Astrocyte (in vitro differentiated cells and primary cell): ENCODE measurements at places on chromosomes 7 and 10. TPM values are rescaled to one million over a fixed set of nuclear protein-coding genes. Genes with fewer than 3 reads are reported as not detected.

Gene CAV1
- 384 and 472 TPM in 2 replicates for total RNA-seq

Gene SYT15
- 1.2 and 1.4 TPM in 2 replicates for total RNA-seq

Gene STEAP1
- total RNA-seq: 5.0 and 6.2 TPM in 2 replicates

Gene FZD1
- 5.4 and 6.8 TPM in 2 replicates for total RNA-seq

Gene C10orf95
- total RNA-seq: 0.19 and 0.20 TPM in 2 replicates

Gene CYP26C1
- total RNA-seq: not detected in 2 replicates

Gene ST8SIA6
- 0.12 TPM in 1 of 2 replicates, not detected in the other for total RNA-seq

Gene FAM241B
- 3.1 and 4.4 TPM in 2 replicates for total RNA-seq

Gene OGDHL
- 1.2 and 1.9 TPM in 2 replicates for total RNA-seq

Gene AGAP3
- total RNA-seq: 123 and 156 TPM in 2 replicates

Gene KLF14
- total RNA-seq: 0.07 TPM in 1 of 2 replicates, not detected in the other

Gene PNLIP
- not detected in 2 replicates for total RNA-seq

- peaks cover 4% of the 10 kb centered on the region for H3K4me1 ChIP-seq
- H3K4me3 ChIP-seq: no peak overlapping the region
- H3K27ac ChIP-seq: no peak overlapping the region
- DNase-seq: no peak
These were observed 63.2 kb downstream of the SMURF1 start for GRCh38 chr7:99080679-99081078.

- DNase-seq: no peak
- no peaks in the 10 kb centered on the region for H3K27me3 ChIP-seq
- H3K27ac ChIP-seq: no peak overlapping the region
These were observed 321.9 kb upstream of the NPVF start for GRCh38 chr7:25550149-25550548.

- DNase-seq: no peak
- H3K36me3 ChIP-seq: no peaks in the 10 kb centered on the region
- no peak overlapping the region for H3K27ac ChIP-seq
- peaks cover 6% of the 10 kb centered on the region for H3K4me1 ChIP-seq
- no peaks in the 10 kb centered on the region for H3K27me3 ChIP-seq
These were observed 76.9 kb downstream of the EGFR start for GRCh38 chr7:55095672-55096071.

DNA sequence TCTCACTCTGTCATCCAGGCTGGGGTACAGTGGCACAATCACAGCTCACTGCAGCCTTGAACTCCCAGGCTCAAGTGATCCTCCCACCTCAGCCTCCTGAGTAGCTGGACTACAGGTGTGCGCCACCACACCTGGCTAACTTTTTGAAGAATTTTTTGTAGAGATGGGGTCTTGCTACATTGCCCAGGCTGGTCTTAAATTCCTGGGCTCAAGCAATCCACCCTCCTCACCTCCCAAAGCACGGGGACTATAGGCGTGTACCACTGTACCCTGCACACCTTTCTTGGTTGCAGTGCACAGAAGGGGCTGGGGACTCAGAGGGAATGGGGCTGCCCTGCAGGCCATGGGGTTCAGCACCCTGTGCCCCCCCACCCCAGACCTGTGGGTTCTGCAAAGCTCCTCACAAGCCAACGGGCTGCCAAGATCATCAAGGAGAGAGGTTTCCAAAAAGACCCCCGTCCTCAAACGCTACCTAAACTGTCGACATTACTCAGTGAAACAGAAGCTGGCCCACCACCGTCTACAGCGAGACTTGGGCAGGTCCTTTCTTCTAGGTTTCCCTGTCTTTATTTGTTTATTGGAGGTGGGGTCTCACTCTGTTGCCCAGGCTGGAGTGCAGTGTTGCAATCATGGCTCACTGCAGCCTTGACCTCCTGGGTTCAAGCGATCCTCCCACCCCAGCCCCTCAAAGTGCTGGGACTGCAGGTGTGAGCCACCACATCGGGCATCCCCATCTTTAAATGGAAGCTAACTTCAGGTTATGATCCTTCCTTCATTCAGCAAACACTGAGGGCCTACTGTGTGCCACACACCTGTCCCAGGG lies 26.6 kb upstream of the ELFN1 start:
- no peak for DNase-seq
- peaks cover 12% of the 10 kb centered on the region for H3K27me3 ChIP-seq
- no peak overlapping the region for H3K27ac ChIP-seq
- no peak overlapping the region for H3K4me3 ChIP-seq
- H3K36me3 ChIP-seq: no peaks in the 10 kb centered on the region
- peaks cover 5% of the 10 kb centered on the region for H3K4me1 ChIP-seq

- H3K27ac ChIP-seq: no peak overlapping the region
- H3K27me3 ChIP-seq: no peaks in the 10 kb centered on the region
- no peaks in the 10 kb centered on the region for H3K36me3 ChIP-seq
- no peak overlapping the region for H3K4me3 ChIP-seq
These were observed 57.8 kb upstream of the SDK1 start for GRCh38 chr7:3243256-3243655.

DNA sequence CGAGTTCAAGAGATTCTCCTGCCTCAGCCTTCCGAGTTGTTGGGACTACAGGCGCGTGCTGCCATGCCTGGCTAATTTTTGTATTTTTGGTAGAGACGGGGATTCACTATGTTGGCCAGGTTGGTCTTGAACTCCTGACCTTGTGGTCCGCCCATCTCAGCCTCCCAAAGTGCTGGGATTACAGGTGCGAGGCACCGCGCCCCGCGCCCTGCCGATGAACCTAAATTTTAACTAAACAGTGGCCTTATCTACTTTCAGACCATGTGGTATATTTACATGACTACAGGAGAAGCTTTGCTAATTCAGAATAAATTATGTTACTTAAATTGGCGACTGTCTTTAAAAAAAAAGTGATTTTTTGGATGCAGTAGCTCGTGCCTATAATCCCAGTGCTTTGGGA lies 9.2 kb downstream of the SIRT1 start:
- H3K27me3 ChIP-seq: no peaks in the 10 kb centered on the region
- H3K36me3 ChIP-seq: peaks cover 48% of the 10 kb centered on the region
- no peak overlapping the region for H3K4me3 ChIP-seq
- no peaks in the 10 kb centered on the region for H3K4me1 ChIP-seq
- DNase-seq: no peak
- H3K27ac ChIP-seq: no peak overlapping the region

- H3K27me3 ChIP-seq: no peaks in the 10 kb centered on the region
- H3K27ac ChIP-seq: no peak overlapping the region
- H3K4me3 ChIP-seq: no peak overlapping the region
- H3K36me3 ChIP-seq: no peaks in the 10 kb centered on the region
- H3K4me1 ChIP-seq: no peaks in the 10 kb centered on the region
These were observed 49.5 kb upstream of the DNAJC1 start for GRCh38 chr10:22053048-22053447.

GRCh38 chr10:110273474-110273873 lies 31.2 kb downstream of the SMNDC1 start:
- H3K36me3 ChIP-seq: no peaks in the 10 kb centered on the region
- no peaks in the 10 kb centered on the region for H3K27me3 ChIP-seq
- H3K27ac ChIP-seq: no peak overlapping the region
- no peaks in the 10 kb centered on the region for H3K4me1 ChIP-seq
- H3K4me3 ChIP-seq: no peak overlapping the region
- DNase-seq: peak; percentile 72

- no peaks in the 10 kb centered on the region for H3K27me3 ChIP-seq
- no peak overlapping the region for H3K27ac ChIP-seq
- no peak for DNase-seq
- H3K36me3 ChIP-seq: no peaks in the 10 kb centered on the region
These were observed 309.8 kb downstream of the PARD3 start for GRCh38 chr10:34505338-34505737.

- no peak overlapping the region for H3K27ac ChIP-seq
- H3K27me3 ChIP-seq: peaks cover 2% of the 10 kb centered on the region
- peaks cover 5% of the 10 kb centered on the region for H3K4me1 ChIP-seq
- no peak for DNase-seq
These were observed 37.0 kb upstream of the TMEM72 start for GRCh38 chr10:44874166-44874565.

- H3K4me1 ChIP-seq: no peaks in the 10 kb centered on the region
- no peak for DNase-seq
- H3K27ac ChIP-seq: no peak overlapping the region
- no peaks in the 10 kb centered on the region for H3K27me3 ChIP-seq
- H3K36me3 ChIP-seq: no peaks in the 10 kb centered on the region
These were observed 174.6 kb downstream of the TMEM26 start for GRCh38 chr10:61278556-61278955.

- H3K27ac ChIP-seq: peak overlapping the region; percentile 80
- H3K27me3 ChIP-seq: no peaks in the 10 kb centered on the region
- H3K4me3 ChIP-seq: no peak overlapping the region
- H3K4me1 ChIP-seq: peaks cover 29% of the 10 kb centered on the region
These were observed 63.3 kb downstream of the CTTNBP2 start for GRCh38 chr7:117809958-117810357.

- H3K36me3 ChIP-seq: no peaks in the 10 kb centered on the region
- DNase-seq: no peak
- peaks cover 7% of the 10 kb centered on the region for H3K4me1 ChIP-seq
- H3K27me3 ChIP-seq: no peaks in the 10 kb centered on the region
- H3K4me3 ChIP-seq: no peak overlapping the region
These were observed 365.0 kb downstream of the KIF20B start for GRCh38 chr10:90066435-90066834.

GRCh38 chr10:48568131-48568530 lies 36.7 kb downstream of the ARHGAP22 start:
- peaks cover 6% of the 10 kb centered on the region for H3K36me3 ChIP-seq
- no peak overlapping the region for H3K4me3 ChIP-seq
- H3K27ac ChIP-seq: no peak overlapping the region
- no peaks in the 10 kb centered on the region for H3K27me3 ChIP-seq

DNA sequence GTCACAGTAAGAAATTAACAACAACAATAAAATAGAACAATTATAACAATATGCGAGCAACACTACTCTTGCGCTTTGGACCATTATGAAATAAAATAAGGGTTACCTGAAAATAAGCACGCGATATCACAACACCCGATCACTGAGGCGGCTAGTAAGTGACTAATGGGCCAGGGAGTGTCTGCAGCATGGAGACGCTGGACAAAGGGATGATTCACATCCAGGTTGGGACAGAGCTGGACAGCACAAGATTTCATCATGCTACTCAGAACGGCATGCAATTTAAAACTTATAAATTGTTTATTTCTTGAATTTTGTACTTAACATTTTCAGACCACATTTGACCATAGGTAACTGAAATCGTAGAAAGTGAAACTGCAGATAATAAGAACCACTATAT lies 15.6 kb downstream of the HIBADH start:
- peaks cover 6% of the 10 kb centered on the region for H3K36me3 ChIP-seq
- peaks cover 3% of the 10 kb centered on the region for H3K4me1 ChIP-seq
- DNase-seq: peak; percentile 73
- H3K27ac ChIP-seq: no peak overlapping the region
- no peaks in the 10 kb centered on the region for H3K27me3 ChIP-seq

DNA sequence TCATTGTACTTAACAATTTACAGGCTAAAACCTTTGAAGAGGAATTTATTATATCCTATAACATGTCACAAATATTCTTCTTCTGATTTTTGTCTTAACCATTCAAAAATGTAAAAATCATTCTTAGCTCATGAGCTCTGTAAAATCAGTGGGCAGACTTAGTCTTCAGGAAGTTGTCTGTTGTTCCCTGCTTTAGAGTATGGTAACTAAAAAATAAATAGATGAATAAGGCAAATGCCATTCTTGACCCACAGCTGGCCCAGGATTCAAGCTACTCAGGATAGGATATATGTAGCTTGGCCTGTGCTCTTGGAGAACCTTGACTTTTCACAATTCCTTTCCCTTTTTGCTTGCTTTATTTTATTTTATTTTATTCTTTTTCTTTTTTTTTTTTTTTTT lies 51.5 kb downstream of the LRRC4 start:
- H3K27me3 ChIP-seq: no peaks in the 10 kb centered on the region
- no peak overlapping the region for H3K4me3 ChIP-seq
- no peak overlapping the region for H3K27ac ChIP-seq
- H3K4me1 ChIP-seq: no peaks in the 10 kb centered on the region

DNA sequence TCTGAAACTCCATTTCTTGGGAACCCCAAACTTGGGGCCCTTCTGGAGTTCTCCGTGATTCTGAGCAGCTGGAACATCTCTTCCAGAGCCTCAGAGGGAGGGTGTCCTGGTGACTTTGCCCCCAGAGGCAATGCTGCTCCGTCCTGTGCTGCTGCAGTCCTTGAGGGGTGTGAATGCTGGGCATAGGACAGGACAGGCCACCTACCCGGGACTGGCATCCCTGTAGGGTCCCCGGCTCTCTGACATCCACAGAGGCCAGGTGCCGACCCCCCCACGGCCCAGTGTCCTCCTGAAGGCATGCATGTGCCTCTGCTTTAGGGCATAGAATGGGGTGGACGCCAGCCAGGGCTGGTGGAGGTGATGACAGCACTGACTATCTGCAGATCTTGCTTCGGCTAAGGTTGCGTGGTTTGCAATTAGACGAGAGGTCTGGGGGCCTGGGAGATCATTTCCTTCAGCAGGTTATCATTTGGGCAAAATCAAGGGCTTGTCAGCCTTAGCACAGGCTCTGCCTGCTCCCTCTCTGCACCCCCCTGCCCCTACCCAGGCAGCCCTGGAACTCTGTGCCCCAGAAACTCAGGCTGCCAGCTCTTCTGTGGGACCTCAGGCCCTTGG lies 136.9 kb upstream of the GPR26 start:
- no peak for DNase-seq
- no peak overlapping the region for H3K4me3 ChIP-seq
- H3K27me3 ChIP-seq: no peaks in the 10 kb centered on the region
- no peak overlapping the region for H3K27ac ChIP-seq
- no peaks in the 10 kb centered on the region for H3K36me3 ChIP-seq

- no peak overlapping the region for H3K4me3 ChIP-seq
- DNase-seq: no peak
- H3K4me1 ChIP-seq: peaks cover 3% of the 10 kb centered on the region
- H3K36me3 ChIP-seq: no peaks in the 10 kb centered on the region
These were observed 222.6 kb downstream of the WDR11 start for GRCh38 chr10:121073728-121074127.

DNA sequence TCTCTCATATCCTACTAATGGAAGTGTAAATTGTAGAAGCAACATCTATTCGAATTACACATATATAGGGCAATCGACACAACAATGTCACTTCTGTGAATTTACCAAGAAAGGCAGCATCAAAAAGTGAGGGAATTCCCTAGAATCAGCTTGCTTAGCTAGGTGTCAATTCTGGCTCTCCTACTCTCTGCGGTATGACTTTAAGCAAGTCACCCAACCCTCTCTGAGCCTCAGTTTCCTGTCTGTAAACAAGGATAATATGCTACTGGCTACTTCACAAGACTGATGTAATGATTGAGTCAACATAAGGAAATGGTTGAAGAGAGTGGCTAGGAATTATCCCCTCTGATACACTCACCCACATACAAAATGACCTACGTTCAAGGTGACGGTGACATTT lies 19.4 kb downstream of the CCDC6 start:
- H3K4me3 ChIP-seq: no peak overlapping the region
- no peak overlapping the region for H3K27ac ChIP-seq
- H3K36me3 ChIP-seq: peaks cover 3% of the 10 kb centered on the region
- H3K4me1 ChIP-seq: no peaks in the 10 kb centered on the region
- no peaks in the 10 kb centered on the region for H3K27me3 ChIP-seq
